ENCODE measurements at places on chromosomes 1 and 21.

DNA sequence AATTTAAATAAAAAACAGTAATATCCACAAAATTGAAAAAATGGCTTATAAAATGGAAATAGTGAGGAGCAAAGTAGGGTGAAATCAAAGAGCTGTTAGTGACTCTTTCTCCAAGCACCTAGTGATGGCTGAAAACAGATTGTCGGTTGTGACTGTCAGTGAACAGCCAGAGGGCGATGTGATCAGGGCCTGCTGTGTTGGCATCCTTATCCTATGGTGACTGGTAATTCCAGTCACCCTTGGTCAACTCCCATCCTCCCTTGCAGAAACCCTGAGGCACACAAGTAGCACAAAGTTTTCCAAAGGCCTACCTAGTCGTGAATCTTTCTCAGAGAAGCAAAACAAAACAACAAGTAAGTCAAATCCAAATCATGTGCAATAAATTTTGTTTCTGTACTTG lies 599.8 kb upstream of the CXADR start:
- no peak for DNase-seq

GRCh38 chr1:229225331-229225782 lies 45.6 kb upstream of the RAB4A start:
- DNase-seq, result no peak

DNA sequence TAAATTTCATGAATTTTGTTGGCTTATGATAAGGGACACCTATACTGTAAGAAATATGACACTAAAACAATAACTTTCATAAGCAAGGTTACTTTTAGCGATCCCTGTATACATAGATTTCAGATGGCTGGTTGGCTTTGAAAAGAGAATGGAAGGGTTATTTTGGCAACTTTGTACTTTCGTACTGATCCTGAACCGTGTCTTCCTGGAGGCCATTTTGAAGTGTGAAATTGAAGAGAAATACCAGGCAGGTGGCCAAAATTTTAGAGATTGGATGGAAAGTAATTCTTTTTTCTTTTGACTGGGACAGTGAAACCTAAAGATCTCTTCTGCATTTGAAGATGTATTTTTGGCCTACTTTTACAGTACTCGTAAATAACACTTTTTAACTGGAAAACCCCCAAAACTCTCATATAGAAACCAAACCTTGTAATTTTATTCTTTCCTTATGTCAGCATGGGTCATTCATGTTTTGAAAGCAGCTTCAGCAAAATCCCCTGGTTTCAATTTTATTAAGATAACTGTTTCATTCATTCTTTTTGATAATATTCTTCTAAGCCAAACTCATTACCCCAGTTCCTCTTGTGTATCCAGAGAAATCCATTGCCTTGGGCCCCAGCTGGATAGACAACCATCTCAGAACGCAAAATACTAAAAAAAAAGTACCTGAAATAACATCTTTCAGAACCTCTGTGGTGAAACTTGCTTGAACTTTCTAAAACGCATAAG lies 38.4 kb upstream of the ZNF281 start:
- DNase-seq, result peak; percentile 16

DNA sequence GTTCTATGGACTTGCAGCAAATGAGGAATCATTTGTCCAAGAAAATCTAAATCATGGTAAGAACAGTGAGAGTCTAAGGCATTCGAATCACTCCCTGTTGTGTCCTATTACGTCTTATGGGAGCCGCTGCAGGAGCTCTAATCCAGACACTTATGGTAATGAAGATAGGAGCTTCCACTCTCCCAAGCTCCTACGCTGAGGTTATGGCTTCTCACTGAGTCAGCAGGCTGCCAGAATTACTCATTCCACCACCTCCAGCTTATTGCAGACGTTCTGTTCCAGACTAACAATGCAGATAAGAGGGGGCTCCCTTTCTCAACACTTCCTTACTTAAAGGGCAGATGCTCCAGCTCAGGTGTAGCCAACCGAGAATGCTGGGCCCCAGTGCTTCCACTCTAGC lies 212.6 kb downstream of the GREM2 start:
- DNase-seq, result no peak

DNA sequence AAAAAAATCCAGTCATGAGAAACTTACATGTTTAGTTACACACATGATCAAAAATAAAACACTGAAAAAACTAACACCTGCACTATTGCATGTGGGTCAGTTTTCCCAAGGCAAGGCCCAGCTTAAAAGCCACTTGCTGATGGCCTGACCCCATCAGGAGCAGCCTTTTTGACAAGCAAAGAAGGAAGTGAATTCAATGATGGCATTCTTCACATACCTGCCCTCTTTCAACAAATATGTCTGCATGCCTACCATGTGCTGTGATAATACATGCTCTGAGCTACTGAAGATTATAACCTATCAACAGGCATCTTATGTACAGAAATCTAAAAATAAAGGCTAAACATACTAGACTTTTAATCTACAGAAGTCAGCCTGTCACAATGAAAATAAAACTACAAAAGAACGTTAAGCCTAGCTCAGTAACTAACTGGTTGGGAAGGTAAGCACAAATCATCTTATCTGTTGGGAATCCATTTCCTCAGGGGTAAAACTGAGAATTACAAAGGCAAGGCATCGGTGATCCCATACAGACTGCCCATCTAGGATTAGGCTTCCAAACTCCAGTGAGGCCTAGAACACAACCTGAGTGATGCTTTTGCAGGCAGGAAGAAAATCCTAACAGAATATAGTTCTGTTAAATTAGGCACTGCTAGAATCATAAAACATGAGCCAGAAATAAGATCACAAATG lies 14.5 kb downstream of the SORT1 start:
- DNase-seq, result no peak

DNA sequence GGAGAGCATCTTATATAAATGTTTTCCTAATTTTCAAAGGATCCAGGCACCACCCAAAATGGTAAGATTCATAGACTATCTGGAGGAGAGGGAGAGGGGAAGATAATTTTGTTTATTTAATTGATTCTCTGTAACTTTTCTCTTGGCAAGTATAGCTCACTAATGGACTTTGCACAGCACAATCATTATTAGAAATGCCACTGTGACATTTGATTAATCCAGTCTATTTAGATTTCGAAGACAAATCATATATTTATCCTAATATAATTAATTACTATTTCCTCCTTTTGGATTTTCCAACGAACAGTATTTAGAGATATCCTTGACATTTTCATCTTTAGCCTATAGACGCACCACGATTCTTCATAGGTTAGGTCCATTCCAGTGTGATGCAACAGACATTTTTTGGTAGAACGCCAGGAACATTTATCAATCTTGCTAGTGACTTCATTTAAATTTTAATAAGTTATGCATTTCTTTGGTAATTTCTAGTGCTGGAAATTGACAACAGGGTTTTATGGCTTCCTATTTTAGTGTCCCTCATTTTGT lies 152.4 kb downstream of the GRIK1 start:
- DNase-seq, result no peak

GRCh38 chr21:33023574-33024200 lies 2.0 kb upstream of the OLIG2 start:
- DNase-seq, result peak; percentile 90

DNA sequence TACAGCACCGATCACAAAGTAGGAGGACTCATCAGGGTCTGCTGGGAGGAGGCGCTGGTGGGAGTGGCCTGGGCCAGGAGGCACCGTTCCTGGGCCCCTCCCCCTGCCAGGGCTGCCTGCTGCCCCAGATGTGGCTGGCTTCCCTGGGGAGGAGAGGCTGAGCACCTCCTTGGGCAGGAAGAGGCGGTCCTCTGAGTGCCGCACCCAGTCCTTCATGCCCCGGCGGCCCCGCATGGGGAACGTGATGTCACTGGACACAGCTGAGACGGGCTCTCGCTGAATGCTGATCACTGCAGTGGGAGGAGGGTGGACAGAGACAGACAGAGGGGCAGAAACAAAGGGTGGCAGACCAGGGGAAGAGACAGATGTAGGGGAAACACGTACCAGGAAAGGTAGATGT lies 24.8 kb downstream of the ADGRB2 start:
- no peak for DNase-seq

- DNase-seq, result no peak
These were observed 45.7 kb downstream of the NTPCR start for GRCh38 chr1:232996143-232996542.

DNA sequence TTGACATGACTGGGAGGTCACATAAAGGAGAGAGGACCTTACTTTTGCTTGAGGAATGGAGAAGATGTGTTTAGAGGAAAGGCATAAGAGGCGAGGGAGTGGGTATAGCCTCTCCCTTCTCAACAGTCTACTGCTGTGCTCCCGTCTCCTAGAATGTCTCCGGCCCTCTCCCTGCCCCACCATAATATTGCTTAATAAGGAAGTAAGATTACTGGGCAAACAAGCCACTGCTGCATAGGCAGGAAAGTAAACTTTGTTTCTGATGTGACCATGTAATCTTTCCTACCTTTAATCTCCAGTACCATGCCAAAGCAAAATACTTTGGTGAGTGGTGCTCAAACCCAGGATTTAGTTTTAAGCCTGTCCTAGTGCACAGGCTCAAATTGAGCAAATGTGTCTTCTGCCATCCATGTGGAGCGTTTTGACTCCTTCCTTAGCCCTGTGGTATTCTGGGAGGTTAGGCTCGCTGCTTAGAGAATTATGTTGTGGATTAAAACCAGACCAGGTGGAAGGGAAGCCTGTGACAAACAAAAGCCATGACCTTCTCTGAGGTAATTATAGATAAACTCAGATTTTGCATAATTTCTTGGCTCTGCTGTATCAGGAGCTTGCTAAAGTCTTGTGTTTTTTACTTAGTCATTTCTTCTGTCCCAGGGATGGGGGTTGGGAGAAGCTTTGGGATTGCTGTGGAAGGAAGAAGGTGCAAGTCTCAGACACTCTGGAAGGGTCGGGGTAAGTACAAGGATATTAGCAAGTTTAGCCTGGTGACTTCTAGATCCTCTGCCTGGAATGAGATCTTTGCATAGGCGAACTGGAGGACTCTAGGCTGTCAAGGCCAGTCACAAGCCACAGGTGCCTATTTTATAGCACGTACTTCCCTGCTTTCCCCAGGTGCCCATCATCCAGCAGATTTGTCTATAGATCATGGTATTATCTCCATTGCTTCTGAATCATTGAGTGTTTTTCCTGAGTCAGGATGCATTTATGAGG lies 34.5 kb upstream of the DIPK1A start:
- DNase-seq, result no peak

GRCh38 chr1:109516872-109517271 lies 7.3 kb upstream of the AMIGO1 start:
- DNase-seq, result no peak
